HFFc6 (cell line): ENCODE measurements at places on chromosomes 16 and 17.
A peak's percentile ranks its signal among the peaks of the same experiment; 100 is the strongest.

- peak; percentile 20 for DNase-seq
These were observed 9.9 kb downstream of the SSTR5 start for GRCh38 chr16:1082266-1082951.

GRCh38 chr16:31134091-31134571 lies 1.4 kb downstream of the PRSS8 start:
- no peak for DNase-seq

DNA sequence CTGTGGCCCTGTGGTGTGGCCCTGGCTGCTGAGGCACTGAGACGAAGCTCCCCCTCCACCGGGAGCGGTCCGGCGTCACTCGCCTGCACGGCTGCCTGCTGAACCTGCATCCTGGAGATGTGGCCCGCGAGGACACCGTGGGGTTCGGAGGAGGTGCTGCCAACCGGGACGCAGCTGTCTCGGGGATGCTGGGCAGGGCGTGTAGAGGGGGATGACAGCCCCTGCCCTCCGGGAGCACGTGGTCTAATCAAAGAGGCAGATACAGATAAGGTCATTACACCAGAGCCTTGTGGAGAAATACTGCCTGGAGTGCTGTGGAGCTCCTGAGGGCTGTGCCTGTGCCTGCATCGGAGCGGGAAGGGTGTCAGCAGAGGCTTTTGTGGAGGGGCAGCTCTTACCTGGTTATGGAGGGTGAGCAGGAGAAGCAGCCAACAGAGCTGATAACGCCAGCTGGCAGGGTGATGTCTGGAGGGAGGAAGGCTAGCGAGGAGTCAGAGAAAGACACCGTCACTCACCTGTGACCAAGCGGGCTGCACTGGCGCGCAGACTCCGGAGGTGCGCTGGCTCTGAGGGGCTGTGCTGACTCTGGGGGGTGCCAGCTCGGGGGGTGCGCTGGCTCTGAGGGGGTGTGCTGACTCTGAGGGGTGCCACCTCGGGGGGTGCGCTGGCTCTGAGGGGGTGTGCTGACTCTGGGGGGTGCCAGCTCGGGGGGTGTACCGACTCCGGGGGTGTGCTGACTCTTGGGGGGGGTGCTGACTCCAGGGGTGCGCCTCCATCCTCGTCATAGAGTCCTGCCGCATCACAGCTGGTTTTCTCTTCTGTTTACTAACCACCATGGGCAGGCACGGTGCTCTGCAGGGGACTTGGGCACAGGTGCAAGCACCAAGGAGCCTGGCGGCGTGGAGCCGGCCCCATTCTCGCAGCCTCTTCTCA lies 104.7 kb upstream of the CHMP6 start:
- DNase-seq: no peak

DNA sequence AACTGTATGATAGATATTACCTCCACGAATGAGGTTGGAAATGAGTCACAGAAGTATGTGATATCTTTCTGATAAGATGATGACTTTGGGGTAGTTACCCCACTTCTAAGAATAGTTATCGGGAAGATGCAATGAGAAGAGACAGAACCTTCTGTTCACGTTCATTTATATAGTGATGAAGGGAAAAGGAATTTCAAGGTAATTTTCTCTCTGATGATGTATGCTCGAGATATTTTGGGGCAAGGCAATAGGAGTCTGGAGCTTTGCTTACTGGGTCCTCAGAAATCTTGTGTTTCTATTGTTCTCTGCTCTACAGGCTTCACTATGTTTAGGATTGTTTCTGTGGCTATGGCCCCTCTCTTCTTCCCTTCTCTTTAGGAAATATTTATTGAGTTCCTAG lies 1389.6 kb downstream of the CDH8 start:
- DNase-seq: no peak

DNA sequence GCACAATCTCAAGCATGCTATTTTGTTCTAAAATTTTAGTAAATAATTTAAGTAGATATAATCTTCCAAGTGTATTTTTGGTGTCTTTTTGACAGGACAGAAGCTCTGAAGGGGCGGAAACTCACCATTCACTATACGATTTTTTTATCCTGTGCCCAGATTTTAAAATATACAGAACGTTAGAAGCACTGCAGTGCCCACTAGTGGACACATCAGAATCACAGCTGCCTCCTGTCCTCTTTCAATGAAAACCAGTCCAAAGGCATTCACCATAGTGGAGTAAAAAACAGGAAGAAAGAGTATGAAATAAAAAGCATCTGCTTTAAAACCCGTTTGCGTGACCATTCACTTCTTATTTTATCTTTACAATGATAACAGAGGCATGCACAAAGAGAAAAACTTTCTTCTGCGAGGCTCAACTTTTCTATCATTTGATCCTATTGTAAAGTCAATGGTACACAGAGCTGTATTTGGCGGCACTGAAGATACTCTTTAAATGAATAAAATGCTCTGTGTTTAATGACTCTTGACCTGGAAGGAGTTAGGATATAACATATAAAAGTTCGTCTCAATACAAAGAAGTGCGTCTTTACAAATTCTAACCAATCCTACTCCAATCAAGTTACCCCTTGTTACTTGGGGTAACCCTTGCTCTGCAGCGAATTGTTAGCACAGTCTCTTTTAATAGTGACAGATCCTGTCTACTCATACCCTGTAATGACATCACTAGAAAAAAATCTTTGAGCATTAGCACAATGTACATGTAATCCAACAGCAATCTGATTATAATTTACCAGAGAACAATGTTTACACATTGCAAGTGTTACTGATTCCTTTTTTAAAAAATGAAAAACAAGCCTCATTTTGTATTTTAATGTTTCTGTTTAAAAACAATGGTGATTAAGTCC lies 339.8 kb upstream of the PSMD7 start:
- peak; percentile 63 for DNase-seq

GRCh38 chr17:73947966-73948355 lies 255.5 kb upstream of the RPL38 start:
- DNase-seq: no peak

DNA sequence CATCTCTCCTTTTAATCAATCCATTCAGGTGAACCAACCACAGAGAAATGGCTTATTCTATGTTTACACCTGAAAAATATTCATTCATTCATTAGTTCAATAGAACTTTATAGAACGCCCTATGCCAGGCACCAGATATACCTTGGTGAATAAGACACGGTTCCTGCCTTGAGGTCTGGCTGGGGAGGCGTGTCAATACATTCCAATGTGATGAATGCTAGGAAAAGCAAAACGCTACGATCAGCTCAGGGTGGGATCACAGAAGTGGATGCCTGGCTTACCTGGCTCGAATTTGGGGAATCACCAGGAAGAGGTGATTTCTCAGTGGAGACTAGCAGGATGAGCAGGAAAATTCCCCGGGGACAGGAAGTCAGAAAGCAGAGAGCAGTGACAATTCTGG lies 17.5 kb upstream of the WFIKKN2 start:
- peak; percentile 11 for DNase-seq

DNA sequence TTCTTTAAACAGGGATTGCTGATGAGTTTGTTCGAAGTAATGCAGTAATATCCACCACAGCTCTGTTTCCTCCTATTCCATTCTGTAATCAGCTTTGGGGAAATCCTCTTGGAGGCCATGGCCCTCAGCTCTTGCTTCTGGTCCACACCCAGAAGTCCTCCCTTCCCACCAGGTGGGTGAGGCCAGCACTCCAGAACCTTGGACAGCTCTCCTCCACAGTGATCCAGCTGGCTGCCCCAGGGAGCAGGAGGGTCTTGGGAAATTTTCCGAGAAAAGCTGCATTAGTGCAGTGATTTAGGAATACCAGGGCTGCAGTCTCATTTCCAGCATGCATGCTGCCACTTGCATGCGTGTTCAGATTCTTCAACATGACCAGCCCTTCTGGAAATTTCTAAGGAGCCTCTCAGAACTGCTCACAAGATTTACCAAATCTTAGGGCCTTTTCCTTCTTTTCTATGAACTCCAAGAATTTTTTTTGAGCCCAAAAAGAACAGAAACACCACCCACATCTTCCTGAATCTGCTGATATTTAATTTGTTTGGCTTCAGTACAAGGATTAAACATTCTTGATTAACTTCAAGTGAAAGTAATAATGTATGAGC lies 4.2 kb downstream of the SMPD3 start:
- peak; percentile 14 for DNase-seq

- no peak for DNase-seq
These were observed 1.3 kb downstream of the SLC26A11 start for GRCh38 chr17:80221351-80222105.

GRCh38 chr17:52233176-52233575 lies 74.7 kb upstream of the CA10 start:
- no peak for DNase-seq

- DNase-seq: no peak
These were observed 1.5 kb downstream of the HOXB4 start for GRCh38 chr17:48576479-48577309.

GRCh38 chr17:4389079-4389478 lies 22.6 kb upstream of the UBE2G1 start:
- DNase-seq: no peak

DNA sequence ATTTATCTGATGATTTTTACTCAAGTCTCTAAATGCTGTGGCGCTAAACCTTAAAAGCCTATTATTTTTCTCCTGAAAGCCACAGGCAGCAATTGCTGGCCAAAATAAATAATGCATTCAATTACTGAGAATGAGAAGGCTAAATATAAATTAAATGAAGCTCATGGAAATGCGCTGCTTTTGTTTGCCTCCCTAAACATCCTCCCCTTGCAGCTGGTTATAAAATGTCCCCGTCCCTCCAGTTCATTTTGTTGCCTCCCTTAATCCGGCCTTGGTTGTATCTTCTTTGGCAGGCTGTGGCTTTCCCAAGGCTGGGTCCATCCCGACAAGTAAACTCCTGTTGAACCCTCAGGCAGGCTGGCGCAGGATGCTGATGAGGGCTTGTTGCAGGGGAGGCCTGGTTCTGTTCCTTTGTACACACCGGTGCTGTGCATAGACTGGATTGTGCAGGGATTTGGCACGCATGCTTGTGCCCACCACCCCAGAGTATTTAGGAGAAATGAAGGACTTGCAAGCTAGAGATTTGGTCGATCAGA lies 62.7 kb downstream of the KNOP1 start:
- no peak for DNase-seq

- DNase-seq: peak; percentile 84
These were observed 4.5 kb upstream of the TMEM92 start for GRCh38 chr17:50269477-50270434.

- DNase-seq: no peak
These were observed 34.9 kb upstream of the LGALS9 start for GRCh38 chr17:27596096-27596495.

GRCh38 chr16:66551348-66551759 lies 1.0 kb upstream of the CKLF start:
- no peak for DNase-seq

GRCh38 chr16:1052721-1053120 lies 19.8 kb upstream of the SSTR5 start:
- no peak for DNase-seq

DNA sequence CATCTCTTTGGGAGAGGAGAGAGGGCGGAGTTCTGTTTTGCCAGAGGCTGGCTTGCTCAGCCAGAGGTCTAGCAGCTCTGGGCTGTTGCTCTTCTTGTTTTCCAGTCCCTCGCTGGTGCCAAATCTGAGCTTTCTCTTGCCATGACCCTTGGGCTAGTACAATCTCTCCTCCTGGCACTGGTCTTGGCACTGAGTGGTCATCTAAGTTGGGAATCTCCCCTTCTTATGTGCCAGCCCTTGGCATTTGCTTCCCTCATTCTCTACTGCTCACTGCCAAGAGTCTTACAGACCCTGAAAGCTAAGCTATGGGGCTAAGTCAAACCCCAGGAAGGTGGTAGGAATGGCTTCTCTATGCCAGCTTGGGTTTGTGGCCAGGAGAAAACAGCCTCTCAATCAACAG lies 148.6 kb downstream of the SHISA6 start:
- no peak for DNase-seq

DNA sequence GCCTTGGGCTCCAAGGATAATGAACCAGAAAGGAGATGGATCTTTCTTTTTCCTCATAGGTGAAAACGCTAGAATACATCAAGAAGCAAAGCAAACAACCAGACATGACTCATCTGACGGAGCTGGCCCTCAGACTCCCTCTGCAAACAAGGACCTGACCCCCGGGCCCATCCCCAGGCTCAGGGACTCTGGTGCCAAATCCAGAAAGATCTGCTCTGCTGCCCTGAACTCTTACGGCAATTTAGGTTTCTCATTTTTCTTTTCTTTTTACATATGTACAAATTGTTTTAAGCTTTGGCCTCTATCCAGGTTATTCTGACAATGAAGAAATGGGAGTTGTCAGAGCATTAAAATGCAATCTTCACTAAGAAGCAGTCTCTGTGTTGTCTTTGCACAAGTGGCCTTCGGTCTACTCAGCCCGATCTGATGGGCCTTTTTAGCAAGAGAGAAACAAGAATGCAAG lies 17.7 kb downstream of the KNOP1 start:
- DNase-seq: no peak

DNA sequence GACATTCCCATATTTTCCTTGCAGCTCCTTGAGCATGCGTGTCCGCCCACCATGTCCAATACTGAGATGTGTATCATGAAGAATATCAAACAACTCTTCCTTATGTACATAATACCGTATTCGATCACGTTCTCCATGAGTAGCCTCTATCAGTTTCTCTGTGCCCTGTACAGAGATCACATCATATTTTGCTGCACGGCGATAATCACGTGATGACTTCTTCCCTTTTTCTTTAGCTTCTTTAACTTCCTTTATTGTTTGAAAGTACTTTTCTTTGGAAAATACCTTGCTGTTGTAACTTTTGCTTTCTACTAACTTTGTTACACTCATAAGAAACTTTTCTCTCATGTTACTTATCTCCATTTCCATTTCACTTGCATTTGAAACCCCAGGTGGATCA lies 6.6 kb downstream of the KRABD2 start:
- no peak for DNase-seq

GRCh38 chr16:2836646-2837508 lies 6.8 kb downstream of the ZG16B start:
- no peak for DNase-seq

DNA sequence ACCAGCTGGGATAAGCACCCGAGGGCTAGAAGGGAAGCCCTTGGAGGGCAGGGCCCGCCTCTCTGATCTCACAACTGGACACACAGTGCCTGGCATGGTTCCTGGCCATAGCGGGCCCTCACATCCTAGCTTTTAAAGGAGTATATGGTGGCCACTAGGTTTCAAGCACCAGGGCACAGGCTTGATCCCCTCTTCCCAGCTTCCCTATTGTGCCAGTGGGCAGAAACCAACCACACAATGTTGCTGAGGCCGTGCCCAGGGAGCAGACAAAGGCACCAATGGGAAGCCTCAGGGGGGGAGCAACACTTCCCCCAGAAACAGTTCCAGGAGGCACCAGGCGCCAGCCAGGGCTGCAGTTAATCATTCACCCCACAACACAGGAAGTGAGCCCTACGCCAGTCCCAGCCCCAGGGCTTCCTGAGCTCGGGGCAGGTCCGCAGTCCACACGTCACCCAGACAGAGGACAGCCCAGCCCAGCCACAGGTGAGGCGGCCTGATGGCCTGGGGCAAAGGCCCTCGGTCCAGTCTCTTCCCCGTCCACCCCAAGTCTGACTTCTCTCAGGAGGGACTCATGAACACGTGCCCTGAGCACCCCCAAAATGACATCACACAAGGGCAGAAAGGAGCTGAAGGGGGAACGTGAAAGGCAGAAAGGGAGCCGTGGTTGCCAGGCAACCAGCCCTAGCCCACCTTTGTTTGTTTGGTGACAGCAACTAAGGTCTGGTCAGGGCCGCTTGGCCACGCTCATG lies 12.8 kb downstream of the SMIM5 start:
- no peak for DNase-seq
